ENCODE measurements at places on chromosomes 2 and 18.

DNA sequence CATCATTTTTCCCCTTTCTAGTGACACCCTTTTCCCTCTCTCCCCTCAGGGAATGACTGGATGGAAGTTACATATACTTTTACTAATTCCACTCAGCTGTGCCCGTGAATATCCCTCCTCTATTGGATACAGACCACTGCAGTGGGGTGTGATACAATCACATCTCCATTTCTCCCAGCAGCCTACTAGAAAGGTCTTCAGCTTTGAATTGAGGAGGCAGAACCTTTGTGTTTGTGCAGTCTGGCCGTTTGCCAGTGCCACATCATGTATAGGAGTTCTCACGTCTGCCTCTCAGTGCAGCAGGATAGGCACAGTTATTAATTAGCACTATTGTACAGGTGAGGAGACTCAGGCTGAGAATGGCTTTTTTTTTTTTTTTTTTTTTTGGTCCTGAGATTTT, 16.4 kb downstream of the TNFRSF11A start:
- no peak for ATAC-seq

GRCh38 chr2:173424886-173425285, 70.2 kb downstream of the CDCA7 start:
- no peak for ATAC-seq

DNA sequence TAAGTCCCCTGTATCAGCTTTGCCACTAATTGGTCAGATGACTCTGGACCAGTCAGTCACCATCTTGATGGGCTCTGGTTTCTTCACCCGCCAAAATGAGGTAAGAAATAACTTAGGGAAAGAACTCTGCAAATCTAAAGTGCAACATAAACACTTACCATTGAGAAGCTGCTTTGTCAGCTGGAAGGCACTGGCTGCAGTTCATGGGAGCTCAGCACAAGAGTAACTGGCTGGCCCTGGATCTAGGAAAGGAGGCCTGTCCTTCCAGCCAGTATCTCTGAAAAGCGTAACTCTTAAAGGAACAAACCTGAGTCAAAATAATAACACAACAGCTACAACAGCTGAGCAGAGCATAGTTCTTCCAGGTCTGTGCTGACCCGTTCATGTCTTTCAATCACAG, 123.9 kb downstream of the CACNB4 start:
- no peak for ATAC-seq

- ATAC-seq: no peak
Observed at GRCh38 chr2:136962105-136962725, 196.9 kb downstream of the THSD7B start.

GRCh38 chr2:134368009-134368817, 114.3 kb downstream of the MGAT5 start:
- no peak for ATAC-seq

GRCh38 chr2:52862801-52863200, 904.8 kb upstream of the CHAC2 start:
- ATAC-seq: no peak

DNA sequence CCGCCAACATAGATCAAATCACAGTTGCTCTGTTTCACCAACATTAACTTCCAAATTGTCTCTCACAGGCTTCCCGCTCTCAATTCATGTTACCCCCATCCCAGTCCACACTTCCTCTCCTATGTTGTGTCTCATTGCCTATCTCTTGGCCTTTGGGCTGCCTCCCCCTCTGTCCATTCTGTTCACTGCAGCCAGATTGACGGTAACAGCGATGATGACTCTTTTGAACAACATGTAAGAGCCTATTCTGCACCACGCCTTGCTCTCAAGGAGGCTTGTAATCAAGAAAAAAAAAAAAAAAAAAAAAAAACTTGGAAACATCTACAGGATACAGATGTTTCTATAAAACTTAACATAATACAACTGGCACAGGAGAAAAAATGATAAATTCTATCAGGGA, 77.3 kb upstream of the RMDN2 start:
- ATAC-seq: no peak

DNA sequence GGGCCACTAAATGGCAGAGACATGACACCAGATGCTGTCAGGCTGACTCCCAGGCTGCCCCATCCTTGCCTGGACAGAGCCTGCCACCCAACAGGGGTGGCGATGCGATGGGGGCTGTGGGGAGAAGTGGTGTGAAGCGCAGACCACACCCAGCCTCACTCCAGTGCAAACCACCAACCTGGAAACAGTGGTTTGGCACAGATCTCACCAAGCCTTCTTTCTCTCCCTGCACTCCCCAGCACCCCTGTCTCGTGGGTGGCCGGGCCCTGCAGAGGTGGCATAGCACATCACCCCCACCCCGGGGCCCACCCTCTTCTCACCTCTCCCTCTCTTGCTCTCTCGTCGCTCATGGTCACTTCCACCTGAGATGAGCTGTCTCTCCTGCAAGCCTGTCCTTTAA, 32.6 kb downstream of the CIB4 start:
- no peak for ATAC-seq

DNA sequence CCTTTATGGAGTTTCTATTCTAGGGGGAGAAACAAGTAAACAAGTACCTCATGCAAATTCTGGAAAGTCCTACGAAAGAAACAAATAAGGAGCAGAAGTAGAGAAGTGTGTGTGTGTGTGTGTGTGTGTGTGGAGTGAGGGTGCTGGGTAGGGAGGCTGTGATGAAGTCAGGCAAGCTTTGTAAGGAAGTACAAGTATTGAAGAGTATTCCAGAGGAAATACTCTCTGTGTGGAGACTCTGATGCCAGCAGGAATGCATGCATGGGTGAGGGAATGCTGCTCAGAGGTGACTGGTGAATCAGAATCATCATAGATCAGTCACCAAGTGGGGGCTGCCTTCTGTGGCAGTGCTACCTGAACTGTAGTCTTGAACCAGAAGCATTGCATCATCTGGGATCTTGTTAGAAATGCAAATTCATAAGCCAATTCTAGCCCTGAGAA, 34.5 kb downstream of the SLC4A3 start:
- ATAC-seq: no peak

DNA sequence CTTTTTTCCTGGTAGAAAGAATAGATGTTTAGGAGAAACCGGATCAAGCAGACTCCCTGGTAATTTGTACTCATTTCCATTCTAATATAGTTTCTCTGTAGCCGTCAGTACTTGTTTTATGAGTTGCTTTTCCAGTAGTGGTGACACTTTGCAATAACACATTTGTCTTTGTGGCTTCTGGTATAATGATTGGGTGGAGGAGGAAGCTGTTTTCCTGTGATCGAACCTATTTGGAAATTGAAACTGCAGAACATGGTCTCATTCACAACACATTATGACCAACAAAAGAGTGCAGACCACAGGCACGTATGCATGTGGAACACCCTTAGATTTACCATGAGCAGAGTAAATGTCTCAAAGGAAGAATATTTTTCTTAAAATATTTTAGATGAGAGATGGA, 7.6 kb upstream of the SERPINB12 start:
- ATAC-seq: no peak

- ATAC-seq: no peak
Observed at GRCh38 chr18:34626404-34627136, 83.5 kb upstream of the DTNA start.

DNA sequence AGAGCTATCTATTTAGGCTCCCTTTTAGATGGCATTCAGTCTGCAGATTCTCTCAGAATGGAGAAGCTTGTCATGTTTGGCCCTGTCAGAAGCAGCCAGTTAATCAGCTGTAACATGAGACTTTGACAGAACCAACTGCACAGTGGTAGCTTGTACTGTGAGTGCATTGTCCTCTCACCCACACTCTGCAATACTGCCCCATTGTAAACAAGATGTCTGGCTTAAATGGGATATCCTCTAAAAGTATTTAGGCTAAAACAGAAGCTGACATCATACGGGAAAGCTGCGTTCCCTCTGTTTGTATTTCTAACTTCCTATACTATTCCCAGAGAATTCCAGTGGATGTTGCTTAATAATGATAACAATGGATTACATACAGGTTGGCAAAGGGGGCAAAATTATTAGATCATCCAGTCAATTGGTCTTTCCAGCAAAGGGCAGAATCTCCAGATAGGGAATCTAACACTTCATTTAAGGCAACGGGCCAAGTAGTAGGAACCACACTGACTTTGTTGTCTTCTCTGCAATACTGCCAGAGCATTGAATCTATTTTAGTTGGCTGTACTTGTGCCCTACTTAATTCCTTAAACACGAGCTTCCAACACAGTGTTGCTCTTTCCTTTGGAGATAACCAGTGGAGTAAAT, 15.4 kb upstream of the STAT4 start:
- no peak for ATAC-seq

DNA sequence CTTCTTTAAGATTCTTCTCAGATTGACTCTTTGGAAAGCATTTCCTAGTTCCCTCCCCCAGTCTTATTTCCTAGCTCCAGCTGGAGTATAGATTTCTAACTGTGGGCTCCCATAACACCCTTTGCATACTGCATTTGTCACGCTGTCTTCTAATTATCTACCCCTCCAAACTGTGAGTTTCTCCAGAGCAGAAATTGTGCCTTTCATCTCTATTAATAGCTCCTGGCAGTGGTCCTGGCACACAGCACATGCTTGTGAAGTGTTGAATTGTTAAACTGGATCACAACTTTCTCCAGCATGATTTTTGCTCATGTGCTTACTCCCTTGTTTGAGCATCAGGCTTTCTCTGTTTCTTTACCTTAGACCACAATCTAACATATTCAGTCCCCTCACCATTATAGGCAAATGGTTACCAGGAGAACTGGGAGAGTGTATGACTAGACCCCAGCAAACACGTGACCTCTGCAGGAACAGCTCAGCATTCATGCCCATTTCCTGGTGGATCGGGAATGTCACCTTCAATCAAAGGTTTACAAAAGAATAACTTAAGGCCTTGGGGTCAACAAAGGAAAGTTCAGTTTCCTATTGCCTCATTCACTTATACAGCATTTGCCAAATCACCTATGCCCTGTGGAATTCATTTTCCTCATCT, 175.7 kb upstream of the TANK start:
- no peak for ATAC-seq

- no peak for ATAC-seq
Observed at GRCh38 chr2:99762714-99763113, 272.9 kb upstream of the REV1 start.

- no peak for ATAC-seq
Observed at GRCh38 chr2:120360307-120360855, 14.4 kb downstream of the INHBB start.

DNA sequence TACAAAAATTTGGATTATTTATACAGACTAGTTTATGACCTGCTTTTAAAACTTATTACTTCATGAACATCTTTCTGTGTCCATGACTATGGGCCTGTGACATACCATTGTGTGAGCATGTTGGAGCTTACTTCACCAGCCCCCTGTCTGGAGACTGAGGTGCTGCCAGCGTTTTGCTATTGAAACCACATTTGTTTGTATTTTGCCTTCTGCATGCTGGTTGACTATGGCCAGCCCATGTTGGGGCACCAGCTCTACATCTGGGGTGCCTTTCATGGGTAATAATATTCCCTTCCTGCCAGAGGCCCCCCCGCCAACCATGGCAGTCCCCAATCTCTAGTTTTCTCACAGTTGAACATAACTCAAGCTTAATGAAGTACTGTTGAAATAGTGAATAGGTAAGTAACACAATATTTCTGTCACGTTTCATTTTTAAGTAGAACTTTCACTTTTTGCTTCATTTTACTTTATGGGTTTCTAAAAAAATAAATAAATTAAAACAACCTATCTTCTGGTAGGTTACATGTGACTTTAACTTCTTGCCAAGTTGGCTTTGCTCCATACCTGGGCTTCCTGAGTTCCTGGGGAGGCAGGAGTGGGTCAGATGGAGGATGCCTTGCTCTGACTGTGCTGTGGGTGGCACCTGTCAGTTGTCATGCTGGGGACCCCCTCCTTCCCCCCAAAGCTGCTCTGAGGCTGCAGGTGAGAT, 63.9 kb downstream of the DGKD start:
- ATAC-seq: no peak

DNA sequence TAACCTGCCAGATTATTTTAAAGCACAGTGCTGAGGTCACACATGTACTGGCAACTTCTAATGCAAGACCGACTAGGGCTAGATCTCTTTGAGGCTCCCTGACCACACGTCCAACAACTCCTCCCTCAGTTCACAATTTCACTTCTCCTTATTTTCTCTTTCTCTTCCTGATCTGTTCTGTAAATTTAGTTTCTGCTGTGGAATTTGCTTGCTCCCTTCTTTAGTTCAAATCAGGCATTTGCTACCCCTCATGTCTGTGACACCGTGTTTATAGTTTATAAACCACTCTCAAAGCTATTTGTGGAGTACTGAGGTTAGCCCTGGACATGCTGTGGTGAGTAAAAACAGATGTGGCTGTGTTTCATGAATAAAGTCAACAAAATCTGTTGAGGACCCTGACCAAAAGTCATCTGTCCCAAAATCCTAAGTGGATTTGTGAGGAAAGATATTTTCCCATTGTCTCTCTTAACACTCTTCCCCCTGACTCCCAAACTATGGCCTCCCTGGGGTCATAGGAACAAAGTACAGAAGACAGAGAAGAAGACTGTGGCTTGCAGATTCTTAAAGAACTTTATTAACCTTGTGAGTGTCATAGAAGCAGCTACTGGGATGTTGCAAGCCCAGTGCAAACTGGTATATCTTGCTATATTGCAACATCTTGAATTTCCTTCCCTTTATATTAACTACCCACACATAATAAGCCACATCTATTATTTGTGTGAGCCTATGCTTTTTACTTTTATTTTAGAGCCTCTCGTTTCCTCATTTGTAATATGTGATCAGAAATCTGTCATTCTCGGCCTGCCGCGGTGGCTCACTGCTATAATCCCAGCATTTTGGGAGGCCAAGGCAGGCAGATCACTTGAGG, 3.5 kb upstream of the NAGK start:
- ATAC-seq: no peak

GRCh38 chr2:17136877-17137276, 381.4 kb downstream of the RAD51AP2 start:
- no peak for ATAC-seq

- no peak for ATAC-seq
Observed at GRCh38 chr2:47656715-47657600, 126.0 kb upstream of the MSH6 start.

DNA sequence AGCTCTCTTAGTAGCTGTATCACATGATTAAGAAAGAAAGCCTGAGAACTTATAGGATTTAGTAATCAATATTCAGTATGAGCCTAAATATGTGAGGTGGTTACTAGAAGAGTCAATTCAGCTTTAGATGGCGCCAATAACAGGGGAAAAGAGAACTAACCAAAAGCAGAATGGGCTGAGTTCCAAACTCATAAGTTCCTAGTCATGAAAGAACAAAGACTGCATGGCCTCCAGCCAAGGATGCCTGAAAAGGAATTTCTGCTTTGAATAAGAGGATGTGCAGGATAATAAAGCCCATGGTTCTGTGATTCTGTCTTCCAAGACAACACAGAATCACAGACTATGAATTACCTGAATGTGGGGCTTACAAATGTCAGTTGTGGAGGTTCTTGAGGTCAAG, 196.5 kb downstream of the SATB2 start:
- no peak for ATAC-seq

- no peak for ATAC-seq
Observed at GRCh38 chr2:217099561-217099960, 239.7 kb upstream of the TNP1 start.

GRCh38 chr2:177026956-177027355, 185.6 kb upstream of the HNRNPA3 start:
- ATAC-seq: no peak

DNA sequence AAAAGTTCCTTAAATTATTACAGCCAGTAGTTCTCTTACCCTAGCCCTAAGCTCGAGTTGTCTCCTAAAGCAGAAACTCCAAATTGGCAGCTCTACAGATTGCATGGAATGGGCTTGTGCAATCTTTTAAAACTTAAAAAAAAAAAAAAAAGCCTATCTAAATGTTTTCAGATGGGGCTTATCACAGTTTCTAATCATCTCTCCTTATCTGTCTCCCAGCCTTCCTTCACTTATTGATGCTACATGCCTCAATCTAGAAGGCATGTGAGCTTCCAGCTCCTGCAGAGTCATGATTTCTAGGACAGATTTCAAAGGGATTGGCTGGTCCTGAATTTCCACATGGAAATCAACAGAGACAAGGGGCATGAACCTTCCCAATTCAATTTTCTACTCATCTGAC, 33.1 kb upstream of the PELI1 start:
- ATAC-seq: no peak

All from activated CD4-positive, CD25-positive, alpha-beta regulatory T cell treated with anti-CD3 and anti-CD28 coated beads, Interleukin-2, amount 50 U/mL, for 24 hours (primary cell).